ENCODE measurements at places on chromosomes 7 and 10.

DNA sequence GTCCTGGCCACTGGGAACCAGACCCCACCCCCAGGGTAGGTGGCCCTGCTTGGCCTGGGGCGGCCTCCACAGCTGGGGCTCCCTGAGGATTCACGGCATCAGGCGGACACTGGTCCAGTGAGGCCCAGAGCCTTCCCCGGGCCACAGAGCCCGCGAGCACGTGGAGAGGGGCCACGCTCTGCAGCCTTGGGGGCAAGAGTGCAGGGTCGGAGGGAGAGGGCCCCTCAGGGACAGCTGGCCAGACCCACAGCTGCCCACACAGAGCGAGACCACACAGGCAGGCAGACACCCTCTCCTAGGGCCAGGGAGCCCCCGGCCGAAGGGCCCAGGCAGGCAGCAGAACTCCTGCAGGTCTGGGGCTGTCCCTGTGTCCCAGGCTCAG lies 10.7 kb downstream of the VENTX start:
- no peak for DNase-seq

DNA sequence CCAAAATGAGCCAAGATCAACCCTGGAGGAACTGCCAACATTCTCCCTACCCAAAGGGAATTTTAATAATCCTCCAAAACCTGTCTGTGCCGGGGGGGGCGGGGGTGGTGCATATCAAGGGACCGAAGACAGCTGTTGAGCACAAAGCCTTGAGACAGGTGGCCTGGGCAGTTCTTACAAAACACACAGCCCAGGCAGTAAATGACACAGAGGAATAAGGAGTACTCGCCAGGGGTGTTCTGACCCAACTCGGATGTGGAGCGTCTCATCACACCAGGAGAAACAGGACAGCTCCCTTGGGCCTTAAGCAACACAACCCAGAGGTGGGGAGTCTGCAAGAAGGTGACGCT lies 35.6 kb downstream of the PLAC9 start:
- no peak for DNase-seq

GRCh38 chr7:26588511-26588910 lies 275.9 kb downstream of the SKAP2 start:
- DNase-seq = no peak

- no peak for DNase-seq
Observed at GRCh38 chr10:43265799-43266721, 805 bp downstream of the RASGEF1A start.

DNA sequence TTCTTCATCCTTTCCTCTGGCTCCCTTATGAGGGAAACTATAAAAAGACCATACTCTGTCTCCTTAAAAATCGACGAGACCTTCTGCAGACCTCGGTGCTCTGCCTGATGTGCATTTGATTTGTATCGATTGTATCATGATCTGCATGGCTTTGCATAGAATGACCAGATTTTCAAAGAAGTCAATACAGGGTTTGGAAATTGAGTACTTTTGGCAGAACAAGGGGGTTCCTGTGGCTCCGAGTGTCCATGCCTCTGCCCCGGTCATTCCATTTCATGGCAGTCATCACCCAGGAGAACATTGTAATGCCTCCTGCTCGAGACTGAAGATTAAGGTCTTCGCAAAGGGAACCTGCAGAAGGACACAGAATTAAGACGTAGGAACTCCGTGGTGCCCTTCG lies 685 bp downstream of the CASP2 start:
- no peak for DNase-seq

GRCh38 chr10:71712170-71712569 lies 7.4 kb downstream of the C10orf105 start:
- DNase-seq = no peak

- no peak for DNase-seq
Observed at GRCh38 chr7:128247640-128248194, 6.6 kb downstream of the LEP start.

DNA sequence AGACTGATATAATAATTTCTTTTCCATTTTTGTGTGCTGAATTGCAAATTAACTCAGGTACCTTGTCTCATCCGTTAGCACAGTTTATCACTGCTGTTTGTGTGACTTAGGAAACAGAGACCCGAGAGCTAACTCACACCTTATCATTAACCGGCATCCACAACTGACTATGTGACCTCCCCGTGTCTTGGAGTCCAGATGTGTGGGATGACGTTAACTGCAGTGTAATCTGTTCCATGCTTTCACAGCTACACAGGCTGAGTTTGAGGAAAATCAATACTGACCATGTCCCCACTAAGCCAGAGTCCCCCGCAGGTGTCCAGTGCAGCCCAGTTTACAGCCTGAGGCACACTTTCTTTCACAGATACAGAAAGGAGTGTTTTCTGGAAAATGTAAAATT lies 154.7 kb downstream of the COBL start:
- no peak for DNase-seq

DNA sequence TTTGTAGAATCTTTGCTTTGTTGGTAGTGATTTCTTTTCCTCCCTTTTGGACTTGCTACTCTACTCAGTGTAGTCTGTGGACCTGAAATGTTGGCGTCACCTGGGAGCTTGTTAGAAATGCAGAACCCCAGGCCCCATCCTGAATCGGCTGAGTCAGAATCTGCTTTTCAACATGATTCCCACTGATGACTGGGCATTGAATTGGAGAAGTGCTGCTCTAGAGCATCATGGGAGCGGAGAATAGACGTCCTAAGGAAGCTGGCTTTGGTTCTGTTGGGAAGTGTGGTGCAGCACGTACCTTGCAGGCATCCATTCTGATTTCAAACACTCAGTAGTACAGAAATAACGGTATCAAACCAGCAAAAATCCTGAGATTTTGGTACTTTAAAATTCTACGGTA lies 54.7 kb downstream of the RBM33 start:
- DNase-seq = no peak
